ENCODE measurements at places on chromosomes 11 and 22. TPM values are rescaled to one million over a fixed set of nuclear protein-coding genes. Genes with fewer than 3 reads are reported as not detected.
A peak's percentile ranks its signal among the peaks of the same experiment; 100 is the strongest.

Gene SELENOH
- total RNA-seq = 113 TPM

Gene MPZL2
- total RNA-seq = 53.0 TPM

Gene CDC42EP1
- 100 TPM for total RNA-seq

Gene MIOX
- total RNA-seq = not detected

- H3K4me3 ChIP-seq = no peak overlapping the region
- DNase-seq = no peak
- H3K4me1 ChIP-seq = no peaks in the 10 kb centered on the region
- H3K27ac ChIP-seq = no peak overlapping the region
- H3K27me3 ChIP-seq = no peaks in the 10 kb centered on the region
Measured at GRCh38 chr11:66868082-66868725, 11.3 kb downstream of the LRFN4 start.

DNA sequence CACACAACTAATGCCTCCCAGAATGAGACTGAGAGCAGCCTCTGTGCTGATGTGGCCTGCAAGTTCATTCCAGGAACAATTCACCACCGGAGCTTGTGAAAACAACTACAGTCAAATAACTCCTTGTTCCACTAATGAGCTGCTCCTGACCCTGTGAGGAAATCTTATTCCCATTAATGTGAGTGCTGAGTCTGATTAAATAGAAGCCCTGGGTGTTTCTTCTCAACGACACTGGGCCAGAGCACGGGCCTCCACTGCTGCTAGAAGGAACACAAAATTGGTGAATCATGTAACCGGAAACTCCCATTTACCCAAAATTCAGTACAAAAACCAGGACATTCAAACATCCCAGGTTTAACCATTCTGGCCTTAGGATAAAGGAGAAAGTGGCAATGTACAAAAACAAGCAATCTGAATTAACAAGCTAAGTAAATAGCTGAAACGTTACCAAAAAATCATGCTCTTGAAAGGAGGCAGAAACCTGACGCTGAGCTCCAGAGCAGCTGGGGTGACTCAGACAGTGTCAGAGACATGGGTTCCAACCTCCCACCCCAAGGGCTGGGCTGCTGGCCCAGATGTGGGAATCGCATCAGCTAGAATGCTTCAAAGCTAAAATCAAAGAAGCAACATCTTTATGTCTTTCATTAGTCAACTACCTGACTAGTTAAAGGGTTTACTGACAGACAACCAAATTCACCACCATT is 26.7 kb downstream of the SERGEF start:
- H3K27me3 ChIP-seq = no peaks in the 10 kb centered on the region
- peak; percentile 13 for DNase-seq
- H3K4me3 ChIP-seq = no peak overlapping the region
- peaks cover 15% of the 10 kb centered on the region for H3K36me3 ChIP-seq

DNA sequence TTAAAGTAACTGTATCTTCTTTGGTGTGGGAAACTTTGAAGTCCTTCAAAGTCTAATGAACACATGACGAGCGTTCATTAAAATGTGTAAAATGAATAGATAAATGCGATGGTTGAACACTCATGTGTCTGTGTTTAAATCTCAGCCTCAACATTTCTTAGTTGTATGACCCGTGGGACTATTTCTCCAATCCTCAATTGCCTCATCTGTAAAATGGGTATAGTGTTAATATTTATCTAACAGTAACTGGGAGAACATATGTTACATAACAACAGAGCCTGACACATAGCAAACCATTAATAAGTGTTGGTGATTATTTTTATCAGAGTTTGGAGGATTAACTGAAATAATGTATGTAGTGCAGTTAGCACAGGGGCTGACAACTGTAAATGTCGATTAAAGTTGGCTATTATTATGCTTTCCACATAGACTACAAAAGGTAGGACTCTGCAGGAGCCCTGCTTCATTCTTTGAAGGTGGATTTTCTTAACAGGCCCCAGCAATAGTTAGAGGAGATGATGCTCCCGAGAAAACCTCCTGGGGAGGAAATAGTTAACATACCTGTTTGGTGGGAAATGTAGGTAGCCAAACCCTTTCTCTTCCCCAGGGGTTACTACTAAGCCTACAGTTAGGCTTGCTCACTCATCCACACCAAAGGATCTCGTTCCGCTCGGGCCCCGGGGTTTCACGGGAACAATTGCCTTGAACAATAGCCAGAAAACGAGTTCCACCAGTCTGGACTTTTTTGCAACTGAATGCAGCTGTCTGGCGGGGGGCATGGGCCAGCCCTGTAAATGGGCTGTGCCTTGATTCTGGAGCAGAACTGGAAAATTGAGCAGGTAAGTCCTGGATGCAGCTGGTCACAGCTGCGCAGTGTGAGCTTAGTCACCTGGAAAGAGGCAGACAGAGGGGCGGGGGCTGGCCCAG is 133.4 kb downstream of the DBX1 start:
- H3K27me3 ChIP-seq = no peaks in the 10 kb centered on the region
- H3K36me3 ChIP-seq = no peaks in the 10 kb centered on the region
- no peak for DNase-seq
- peaks cover 40% of the 10 kb centered on the region for H3K4me1 ChIP-seq

DNA sequence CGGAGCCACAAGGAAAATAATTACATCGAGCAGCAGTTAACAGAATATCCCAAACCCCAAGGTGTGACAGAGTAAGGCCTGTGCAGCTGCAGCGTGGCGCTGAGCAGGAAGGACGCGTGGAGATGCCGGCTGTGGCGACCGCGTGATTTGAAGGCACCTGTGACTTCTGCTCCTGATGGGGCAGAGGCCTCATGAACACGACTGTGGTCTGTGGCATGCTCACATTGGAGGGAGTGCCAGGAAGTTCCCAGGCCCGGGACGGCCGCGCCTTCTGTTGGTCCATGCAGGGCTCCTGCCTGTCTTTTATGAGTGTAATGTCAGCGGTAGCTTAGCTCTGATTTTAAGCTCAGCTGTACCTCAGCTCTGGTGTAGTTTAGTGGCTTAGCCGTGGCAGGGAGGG is 50.4 kb downstream of the TPCN2 start:
- DNase-seq = no peak
- no peak overlapping the region for H3K4me3 ChIP-seq
- H3K36me3 ChIP-seq = no peaks in the 10 kb centered on the region
- H3K27ac ChIP-seq = no peak overlapping the region
- peaks cover 4% of the 10 kb centered on the region for H3K4me1 ChIP-seq
- H3K27me3 ChIP-seq = no peaks in the 10 kb centered on the region

Data from ascending aorta (tissue), 2 donors.